ENCODE measurements at places on chromosomes 5 and 9.

- DNase-seq: peak; percentile 8
Measured at GRCh38 chr9:132077881-132078698, 1.6 kb downstream of the MED27 start.

DNA sequence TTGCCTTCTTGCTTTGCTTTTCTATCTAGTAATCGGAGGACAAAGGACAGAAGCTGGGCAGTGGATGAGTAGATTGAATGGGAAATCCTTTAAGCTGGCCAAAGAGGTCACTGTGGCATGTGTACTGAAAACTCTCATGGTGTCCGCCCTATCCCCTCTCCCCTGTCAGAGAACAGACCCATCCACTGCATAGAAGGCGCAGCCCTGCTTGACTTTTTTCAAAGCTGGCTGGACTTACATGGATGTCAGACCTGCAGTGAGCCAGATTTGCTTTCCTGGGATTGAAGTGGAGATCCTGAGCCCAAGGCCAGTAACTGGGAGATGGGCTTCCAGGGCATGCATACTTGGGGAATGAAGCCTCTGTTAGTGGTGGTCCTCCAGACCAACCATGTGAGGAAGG, 329.5 kb downstream of the TRPM3 start:
- DNase-seq: no peak

DNA sequence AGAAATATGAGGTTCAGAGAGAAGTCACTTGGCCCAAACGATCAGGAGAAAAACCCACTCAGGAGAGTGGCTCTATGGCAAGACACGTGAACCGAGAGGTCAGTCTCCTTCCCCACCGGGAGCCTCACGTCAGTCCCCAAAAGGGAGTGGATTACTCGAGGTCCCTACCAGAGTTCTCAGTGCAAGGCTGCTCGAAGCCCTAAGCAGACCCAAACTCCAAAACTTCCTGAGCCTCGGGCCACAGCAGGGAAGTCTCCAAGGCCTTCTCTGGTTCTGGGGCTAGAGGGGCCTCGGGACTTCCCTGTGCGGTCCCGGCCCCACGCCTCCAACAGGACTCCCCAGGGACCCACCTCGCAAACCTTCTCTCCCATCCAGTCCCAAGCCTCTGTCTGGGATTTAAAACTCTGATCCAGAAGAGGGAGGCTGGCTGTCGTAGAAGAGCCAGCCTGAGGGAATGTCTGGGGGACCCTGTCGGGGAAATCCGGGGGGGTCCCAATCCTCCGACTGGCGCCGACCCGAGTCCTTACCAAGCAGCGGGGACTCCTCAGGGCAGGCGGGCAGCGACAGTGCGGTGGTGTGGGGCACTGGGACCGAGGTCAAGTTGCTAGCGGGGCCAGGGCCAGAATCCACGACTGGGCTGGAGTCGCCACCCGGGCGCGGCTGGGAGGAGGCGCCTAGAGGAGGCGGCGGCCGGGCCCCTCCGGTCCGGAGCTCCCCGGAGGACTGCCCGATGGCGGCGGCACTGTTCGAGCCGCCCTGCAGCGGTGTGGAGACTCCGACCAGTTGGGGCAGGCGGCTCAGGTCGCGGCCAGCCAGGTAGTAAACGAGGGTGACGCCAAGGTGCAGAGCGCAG, 679 bp downstream of the B4GALT1 start:
- no peak for DNase-seq

GRCh38 chr5:53893626-53894025, 333.2 kb downstream of the NDUFS4 start:
- no peak for DNase-seq
